ENCODE measurements at places on chromosomes 16 and 17.
A peak's percentile ranks its signal among the peaks of the same experiment; 100 is the strongest.

GRCh38 chr17:17236295-17237025, 508 bp downstream of the FLCN start:
- peak; percentile 45 for DNase-seq

- peak; percentile 69 for DNase-seq
Observed at GRCh38 chr17:50056217-50056960, 479 bp downstream of the ITGA3 start.

DNA sequence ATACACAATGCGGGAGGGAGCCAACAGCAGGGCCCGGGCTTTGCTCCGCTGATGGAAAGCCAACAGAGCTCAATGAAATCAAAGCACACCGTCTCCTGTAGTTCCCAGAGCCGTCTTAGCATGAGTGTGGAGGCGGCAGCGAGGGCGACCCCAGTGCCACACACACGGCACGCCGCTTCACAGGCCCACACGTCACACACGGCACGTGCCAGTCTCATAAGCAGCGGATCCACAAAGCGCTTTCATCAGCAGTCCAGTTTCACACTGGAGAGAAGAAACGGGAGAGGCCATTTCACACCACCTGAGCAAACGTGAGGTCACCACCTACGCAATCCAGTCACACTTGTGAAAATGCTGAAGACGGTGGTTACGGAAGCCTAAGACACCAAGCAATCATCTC, 34.8 kb downstream of the CYB5D2 start:
- DNase-seq: no peak

GRCh38 chr16:55151561-55152305, 172.3 kb upstream of the IRX6 start:
- DNase-seq: no peak

- no peak for DNase-seq
Observed at GRCh38 chr16:22664561-22664997, 149.4 kb upstream of the HS3ST2 start.

- peak; percentile 24 for DNase-seq
Observed at GRCh38 chr16:31009894-31010584, 399 bp downstream of the STX1B start.

Measured in EL (cell line).